ENCODE measurements at places on chromosomes 7 and 10. TPM values are rescaled to one million over a fixed set of nuclear protein-coding genes. Genes with fewer than 3 reads are reported as not detected.
A peak's percentile ranks its signal among the peaks of the same experiment; 100 is the strongest.

The CALML3 gene
- not detected for total RNA-seq

The SYT15 gene
- total RNA-seq = 0.81 TPM

The MYO1G gene
- total RNA-seq = 465 TPM

DNA sequence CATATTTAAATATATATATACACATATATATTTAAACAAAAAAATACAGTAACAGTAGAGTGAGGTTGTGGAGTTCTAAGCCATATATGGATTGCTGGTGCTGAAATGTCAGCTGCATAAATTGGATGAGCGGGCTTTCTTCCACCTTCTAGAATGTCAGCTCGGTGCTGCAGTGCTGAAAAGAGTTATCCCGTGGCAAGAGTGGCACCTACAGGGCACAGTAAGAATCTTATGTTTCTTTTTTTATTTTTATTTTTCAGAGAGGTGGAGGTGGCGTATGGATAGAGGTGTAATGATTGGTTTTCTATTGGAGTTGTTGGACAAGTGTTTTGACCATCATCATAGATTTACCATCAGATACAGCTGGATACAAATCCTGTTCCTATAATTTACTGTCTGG, 86.2 kb upstream of the DYNC1I1 start:
- H3K36me3 ChIP-seq = no peaks in the 10 kb centered on the region
- no peak overlapping the region for H3K27ac ChIP-seq

GRCh38 chr10:95513941-95514392, 47.2 kb downstream of the SORBS1 start:
- H3K36me3 ChIP-seq = no peaks in the 10 kb centered on the region
- no peaks in the 10 kb centered on the region for H3K4me1 ChIP-seq
- H3K27ac ChIP-seq = no peak overlapping the region

DNA sequence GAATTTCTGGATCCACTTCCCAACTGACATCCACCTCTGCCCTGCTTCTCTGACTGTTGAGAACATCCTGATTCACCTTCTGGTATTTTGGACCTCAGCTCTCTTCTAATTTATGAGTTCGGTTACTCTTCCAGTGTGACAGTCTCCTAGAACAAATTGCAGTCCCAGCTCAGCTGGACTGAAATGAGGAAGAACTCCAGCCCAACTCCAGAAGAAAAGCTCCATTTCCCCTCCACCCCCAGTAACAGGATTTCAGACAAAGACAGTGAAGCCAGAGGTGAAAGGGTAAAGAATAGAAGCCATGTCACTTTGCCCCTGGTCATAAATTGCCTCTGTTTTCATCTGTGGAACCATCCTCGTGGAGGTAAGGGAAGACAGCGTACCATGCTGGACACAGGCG, 26.2 kb upstream of the INHBA start:
- peaks cover 21% of the 10 kb centered on the region for H3K4me1 ChIP-seq
- no peak for DNase-seq
- H3K27ac ChIP-seq = no peak overlapping the region
- H3K4me3 ChIP-seq = no peak overlapping the region

DNA sequence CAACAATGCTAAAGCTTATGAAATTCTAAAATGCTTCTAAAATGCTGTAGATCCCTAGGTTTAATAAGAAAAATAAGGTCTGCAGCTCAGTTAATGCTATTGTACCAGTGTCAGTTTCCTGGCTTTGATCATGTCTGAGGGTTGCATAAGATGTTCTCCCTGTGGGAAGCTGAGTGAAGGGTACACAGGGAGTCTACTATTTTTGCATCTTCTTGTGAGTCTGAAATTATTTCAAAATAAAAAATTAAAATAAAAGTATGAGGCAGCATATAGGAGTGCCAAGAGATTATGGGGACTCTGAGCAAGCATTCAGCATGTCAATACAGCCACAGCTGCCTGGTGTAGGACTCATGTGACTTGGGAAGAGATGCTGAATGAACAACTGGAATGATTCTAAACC, 14.7 kb downstream of the CHST15 start:
- H3K4me1 ChIP-seq = peaks cover 4% of the 10 kb centered on the region
- no peak overlapping the region for H3K4me3 ChIP-seq
- H3K27me3 ChIP-seq = peaks cover 3% of the 10 kb centered on the region
- no peak for DNase-seq

DNA sequence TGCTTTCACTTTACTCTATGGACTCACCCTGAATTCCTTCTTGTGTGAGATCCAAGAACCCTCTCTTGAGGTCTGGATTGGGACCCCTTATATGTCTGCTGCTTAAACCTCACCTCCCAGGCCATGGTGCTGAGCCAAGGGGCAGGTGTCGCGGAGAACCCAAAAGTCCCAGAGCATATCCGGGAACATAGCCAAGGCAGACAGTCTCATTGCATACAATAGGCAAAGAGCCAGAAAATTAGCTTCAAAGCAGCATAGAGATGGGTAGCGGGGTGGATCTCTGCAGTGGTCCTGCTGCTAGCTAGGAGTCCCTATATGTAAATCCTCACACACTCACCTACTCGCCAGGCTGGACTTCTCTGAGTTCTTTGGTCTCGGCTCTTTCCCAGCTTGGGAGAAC, 5.5 kb downstream of the CCL24 start:
- H3K4me3 ChIP-seq = no peak overlapping the region
- H3K27ac ChIP-seq = no peak overlapping the region
- no peaks in the 10 kb centered on the region for H3K4me1 ChIP-seq
- peaks cover 9% of the 10 kb centered on the region for H3K36me3 ChIP-seq
- peaks cover 7% of the 10 kb centered on the region for H3K27me3 ChIP-seq

GRCh38 chr10:7547206-7547605, 119.6 kb downstream of the ITIH5 start:
- H3K36me3 ChIP-seq = no peaks in the 10 kb centered on the region
- H3K4me1 ChIP-seq = no peaks in the 10 kb centered on the region
- H3K27ac ChIP-seq = no peak overlapping the region
- DNase-seq = no peak

GRCh38 chr7:78441737-78442136, 643.2 kb downstream of the PHTF2 start:
- DNase-seq = no peak
- H3K27me3 ChIP-seq = no peaks in the 10 kb centered on the region
- H3K36me3 ChIP-seq = no peaks in the 10 kb centered on the region
- H3K4me1 ChIP-seq = no peaks in the 10 kb centered on the region

DNA sequence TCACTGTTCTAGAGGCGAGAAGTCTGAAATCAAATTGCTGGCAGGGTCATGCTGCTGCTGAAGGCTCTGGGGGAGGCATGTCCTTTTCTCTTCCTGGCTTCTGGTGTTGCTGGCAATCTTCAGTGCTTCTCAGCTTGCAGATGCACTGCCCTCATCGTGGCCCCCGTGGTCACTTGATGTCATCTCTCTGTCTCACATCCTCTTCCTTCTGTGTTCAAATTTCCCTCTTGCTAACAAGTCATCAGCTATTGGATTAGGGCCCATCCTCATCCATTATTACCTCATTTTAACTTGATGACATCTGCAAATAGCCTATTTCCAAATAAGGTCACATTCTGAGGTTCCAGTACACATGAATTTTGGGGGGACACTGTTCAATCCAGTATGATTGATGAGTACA, 36.6 kb upstream of the SRGN start:
- H3K36me3 ChIP-seq = no peaks in the 10 kb centered on the region
- H3K27me3 ChIP-seq = no peaks in the 10 kb centered on the region
- H3K4me3 ChIP-seq = peak overlapping the region; percentile 4
- no peak for DNase-seq

DNA sequence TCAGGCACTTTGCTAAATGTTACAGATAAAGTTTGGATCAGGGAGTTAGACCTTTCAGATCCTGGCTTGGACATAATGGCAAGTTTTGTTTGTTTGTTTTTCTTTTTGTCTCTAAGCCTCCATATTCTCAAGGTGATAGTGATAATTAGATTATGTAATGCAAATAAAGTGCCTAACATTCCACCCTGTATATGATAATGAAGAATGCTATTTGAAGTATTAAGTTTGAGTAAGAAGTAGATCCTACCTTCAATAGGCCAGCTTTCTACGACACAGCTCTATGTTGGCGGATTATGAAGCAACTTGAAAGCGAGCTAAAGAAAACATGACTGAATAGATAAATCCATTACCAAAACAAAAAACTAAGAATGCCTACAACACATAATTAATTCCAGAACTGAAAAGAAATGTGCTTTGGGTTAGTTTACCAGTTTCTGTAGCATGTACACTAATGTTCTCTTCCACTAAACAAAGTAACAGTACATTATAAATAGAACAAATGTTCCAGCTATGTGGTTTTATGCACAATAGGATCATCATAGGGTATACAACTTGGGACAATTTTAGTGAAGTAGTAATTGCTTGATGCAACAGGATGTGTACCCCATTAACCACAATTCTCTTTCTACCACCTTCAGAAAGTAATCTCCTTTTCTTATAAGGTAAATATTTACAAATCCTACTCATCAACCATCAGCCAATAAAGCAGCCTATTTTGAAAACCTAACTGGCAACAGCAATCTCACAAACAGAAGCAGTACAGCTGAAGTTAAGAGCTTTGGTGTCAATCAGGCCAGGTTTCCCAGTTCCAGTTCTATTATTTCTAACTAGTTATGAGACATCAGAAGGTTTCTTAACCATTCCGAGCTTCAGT, 1.5 kb downstream of the SEM1 start:
- H3K4me1 ChIP-seq = peaks cover 21% of the 10 kb centered on the region
- no peak for DNase-seq
- H3K36me3 ChIP-seq = peaks cover 21% of the 10 kb centered on the region
- H3K27me3 ChIP-seq = peaks cover 9% of the 10 kb centered on the region
